ENCODE measurements at places on chromosomes 3 and 15.

- DNase-seq = peak; percentile 17
These were observed 302.5 kb upstream of the AZI2 start for GRCh38 chr3:28651159-28651558.

- no peak for DNase-seq
These were observed 37.5 kb upstream of the C3orf38 start for GRCh38 chr3:88112289-88112688.

DNA sequence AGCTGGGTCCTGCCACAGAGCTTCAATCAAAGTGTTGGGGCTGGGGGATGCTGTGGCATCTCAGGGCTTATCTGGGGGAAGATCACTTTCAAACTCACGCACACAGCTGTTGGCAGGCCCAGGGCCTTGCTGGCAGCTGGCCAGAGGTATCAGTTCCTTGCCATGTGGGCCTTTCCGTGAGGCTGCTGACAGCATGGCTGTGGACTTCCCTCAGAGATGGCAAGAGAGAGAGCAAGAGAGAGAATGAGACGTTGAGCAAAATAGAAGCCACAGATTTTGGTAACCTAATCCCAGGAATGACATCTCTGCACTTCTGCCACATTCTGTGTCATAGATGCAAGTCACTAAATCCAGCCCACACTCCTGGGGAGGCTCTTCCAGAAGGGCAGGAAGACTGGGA lies 91.0 kb downstream of the TPRG1 start:
- peak; percentile 92 for DNase-seq

- peak; percentile 4 for DNase-seq
These were observed 21.0 kb downstream of the PLXNB1 start for GRCh38 chr3:48408823-48409281.

GRCh38 chr3:134627831-134628230 lies 23.0 kb downstream of the KY start:
- DNase-seq = peak; percentile 15

GRCh38 chr3:22886439-22887068 lies 316.6 kb upstream of the UBE2E2 start:
- no peak for DNase-seq

GRCh38 chr3:158794936-158795518 lies 6.8 kb upstream of the MFSD1 start:
- peak; percentile 73 for DNase-seq

GRCh38 chr3:196134691-196135090 lies 52.8 kb upstream of the TFRC start:
- DNase-seq = no peak
